ENCODE measurements at places on chromosomes 1 and 21. TPM values are rescaled to one million over a fixed set of nuclear protein-coding genes. Genes with fewer than 3 reads are reported as not detected.

MPZ gene
- 2.3 TPM for total RNA-seq

DNA sequence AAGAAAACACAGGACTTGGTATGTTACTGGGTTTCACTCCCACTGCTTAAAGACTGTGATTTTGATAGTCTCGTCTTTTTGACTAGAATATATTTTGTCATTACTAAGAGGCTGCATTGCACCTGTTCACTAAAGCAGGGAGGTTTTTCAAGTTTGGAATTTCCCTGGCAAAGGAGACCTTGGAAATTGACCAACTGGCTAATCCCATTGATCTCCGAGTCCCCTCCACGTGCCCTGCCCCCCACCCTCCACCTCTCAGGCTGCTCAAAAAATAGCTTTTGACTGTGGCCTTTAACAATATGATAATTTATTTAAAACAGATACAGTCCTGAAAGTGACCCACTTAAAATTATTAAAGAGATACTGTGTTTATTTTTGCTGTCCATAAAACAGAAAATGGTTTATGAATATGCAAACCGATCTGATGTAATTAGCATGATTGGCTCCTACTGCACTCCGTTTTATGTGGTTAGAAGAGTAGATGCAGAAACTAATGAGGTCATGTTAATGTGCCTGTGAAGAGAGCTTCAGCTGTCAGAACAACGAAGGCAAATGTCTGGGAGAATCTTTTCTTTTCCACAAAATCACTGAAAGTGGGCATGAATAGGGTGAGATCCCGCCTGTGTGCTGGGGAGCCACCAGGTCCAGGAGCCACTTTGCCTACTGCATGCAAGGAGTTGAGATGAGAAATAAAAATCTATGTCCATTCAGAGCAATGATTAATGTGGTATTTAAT, 361.5 kb downstream of the RRAGC start:
- H3K27me3 ChIP-seq: peaks cover 9% of the 10 kb centered on the region
- H3K36me3 ChIP-seq: no peaks in the 10 kb centered on the region
- H3K4me3 ChIP-seq: no peak overlapping the region
- DNase-seq: no peak
- no peak overlapping the region for H3K27ac ChIP-seq

FUCA1 gene
- total RNA-seq: 10.4 TPM

S100A1 gene
- total RNA-seq: 1.7 TPM

DNA sequence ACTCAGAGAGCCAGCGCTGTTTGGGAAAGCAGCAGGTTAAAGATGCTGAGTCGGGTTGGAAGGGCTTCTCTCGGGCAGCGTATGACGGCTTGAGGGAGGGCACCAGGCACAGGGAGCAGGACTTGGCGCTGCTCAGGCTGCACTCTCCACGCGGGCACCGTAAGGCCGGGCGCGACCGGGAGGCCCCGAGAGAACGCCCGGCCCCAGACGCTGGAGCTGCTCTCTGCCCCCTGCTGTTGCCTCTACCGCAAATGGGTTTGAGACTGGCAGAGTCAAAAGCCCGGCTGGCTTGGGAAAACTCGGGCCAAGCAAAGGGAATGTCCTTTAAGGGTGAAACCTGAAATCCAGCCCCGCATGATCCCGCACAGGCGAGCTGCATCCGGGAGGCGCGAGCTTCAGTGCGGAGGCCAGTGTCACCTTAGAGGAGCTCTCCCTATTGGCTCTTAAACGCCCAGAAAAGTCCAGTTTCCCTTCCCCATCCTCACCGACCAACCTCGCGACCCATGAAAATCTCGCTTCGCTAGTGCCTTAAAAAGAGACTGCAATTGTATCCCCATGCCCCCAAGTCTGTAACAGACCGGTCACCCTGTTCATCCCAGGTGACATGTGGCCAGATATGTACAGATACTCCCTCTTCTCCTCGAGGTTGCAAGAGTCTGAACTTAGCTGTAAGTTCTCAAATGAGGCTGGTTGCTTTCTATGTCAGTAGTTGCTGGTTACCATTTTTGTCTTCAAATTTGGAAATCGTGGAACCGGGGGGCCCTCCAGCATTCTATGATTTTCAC, 1.1 kb downstream of the PRRX1 start:
- H3K27me3 ChIP-seq: no peaks in the 10 kb centered on the region
- no peaks in the 10 kb centered on the region for H3K36me3 ChIP-seq
- peak overlapping the region; percentile 94 for H3K27ac ChIP-seq
- peak overlapping the region; percentile 91 for H3K4me3 ChIP-seq
- peak; percentile 38 for DNase-seq
- H3K4me1 ChIP-seq: peaks cover 43% of the 10 kb centered on the region

GRCh38 chr1:44030605-44031251, 534 bp downstream of the SLC6A9 start:
- peak overlapping the region; percentile 77 for H3K4me3 ChIP-seq
- DNase-seq: peak; percentile 25
- peaks cover 15% of the 10 kb centered on the region for H3K4me1 ChIP-seq
- no peak overlapping the region for H3K27ac ChIP-seq
- no peaks in the 10 kb centered on the region for H3K27me3 ChIP-seq
- H3K36me3 ChIP-seq: no peaks in the 10 kb centered on the region

DNA sequence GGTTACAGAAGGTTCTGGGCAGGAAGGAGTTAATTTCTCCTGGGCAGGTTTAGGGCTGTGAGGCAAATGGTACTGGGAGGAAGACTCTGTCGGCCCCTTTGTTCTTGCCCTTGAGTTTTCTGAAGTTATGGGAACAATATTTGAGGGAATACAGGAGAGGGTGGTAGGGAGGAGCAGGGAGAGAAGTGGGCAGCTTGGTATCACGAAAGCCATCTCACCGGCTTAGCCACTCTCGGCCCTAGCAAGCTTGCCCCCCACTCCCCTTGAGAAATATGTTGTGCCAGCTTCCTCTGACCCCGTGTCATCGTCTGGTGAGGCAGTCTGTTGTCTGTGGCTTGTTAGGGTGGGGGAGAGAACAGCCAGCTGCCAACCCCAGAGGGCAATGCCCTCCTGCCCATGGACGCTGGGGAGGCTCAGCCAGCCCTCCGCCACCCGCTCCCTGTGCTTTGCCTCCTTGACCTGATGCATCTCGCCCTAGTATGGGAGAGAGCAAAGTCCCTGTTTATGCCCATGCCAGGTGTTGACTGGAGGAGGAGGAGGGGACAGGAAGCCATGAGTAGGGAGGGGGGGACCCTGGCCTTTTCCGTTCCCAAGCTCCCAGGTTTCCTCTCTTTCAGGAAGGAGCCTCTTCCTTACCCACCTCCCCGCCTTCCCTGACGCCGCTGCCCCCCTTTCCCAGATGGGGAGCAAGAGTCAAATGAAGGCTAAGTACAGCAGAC, 1.2 kb downstream of the EFNA1 start:
- peak overlapping the region; percentile 55 for H3K4me3 ChIP-seq
- peaks cover 44% of the 10 kb centered on the region for H3K4me1 ChIP-seq
- peak overlapping the region; percentile 9 for H3K27ac ChIP-seq
- no peak for DNase-seq

NPPA gene
- total RNA-seq: not detected

DNA sequence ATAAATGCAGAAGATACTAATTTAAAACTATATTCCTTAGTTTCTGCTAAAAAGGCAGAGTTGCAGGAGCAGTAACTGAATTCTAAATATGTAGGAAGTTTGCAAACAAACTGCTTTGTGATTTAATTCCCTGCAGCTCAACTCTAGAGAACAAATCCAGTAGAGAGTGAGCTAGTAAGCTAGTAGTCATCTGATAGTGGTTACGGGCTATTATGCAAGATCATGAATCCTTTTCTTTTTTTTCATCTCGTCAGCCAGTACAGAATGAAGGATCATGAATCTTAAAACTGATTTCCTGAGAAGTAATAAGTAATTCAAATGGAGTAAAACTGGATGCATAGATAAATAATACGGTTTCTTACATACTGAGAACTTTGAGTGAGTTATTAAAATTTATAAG, 3.3 kb downstream of the DPH5 start:
- DNase-seq: peak; percentile 55
- peaks cover 4% of the 10 kb centered on the region for H3K4me1 ChIP-seq
- H3K27me3 ChIP-seq: no peaks in the 10 kb centered on the region
- peaks cover 4% of the 10 kb centered on the region for H3K36me3 ChIP-seq

INSRR gene
- total RNA-seq: not detected

USH2A gene
- total RNA-seq: 0.02 TPM

DNA sequence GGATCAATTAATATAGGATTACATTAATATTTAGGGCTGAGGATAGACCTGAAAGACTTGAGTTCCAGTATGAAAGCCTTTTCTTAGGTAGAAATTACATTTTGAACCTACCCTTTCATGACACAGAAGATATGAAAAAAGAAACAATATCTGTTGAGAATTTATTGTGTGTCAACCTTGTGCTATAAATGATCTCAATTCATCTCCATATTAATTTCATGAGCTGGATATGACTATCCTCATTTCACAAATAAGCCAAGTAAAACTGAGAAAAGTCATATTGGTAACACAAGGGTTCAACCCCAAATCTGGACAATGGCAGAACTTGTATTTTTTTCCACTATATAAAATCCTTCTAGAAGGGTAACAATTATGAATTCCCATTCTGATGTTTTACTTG, 120.0 kb downstream of the TRIM33 start:
- peaks cover 4% of the 10 kb centered on the region for H3K36me3 ChIP-seq
- H3K27ac ChIP-seq: no peak overlapping the region
- H3K4me1 ChIP-seq: no peaks in the 10 kb centered on the region

- H3K36me3 ChIP-seq: no peaks in the 10 kb centered on the region
- DNase-seq: no peak
- no peaks in the 10 kb centered on the region for H3K27me3 ChIP-seq
- no peaks in the 10 kb centered on the region for H3K4me1 ChIP-seq
- H3K4me3 ChIP-seq: no peak overlapping the region
Measured at GRCh38 chr1:221343136-221343535, 398.8 kb downstream of the DUSP10 start.

DNA sequence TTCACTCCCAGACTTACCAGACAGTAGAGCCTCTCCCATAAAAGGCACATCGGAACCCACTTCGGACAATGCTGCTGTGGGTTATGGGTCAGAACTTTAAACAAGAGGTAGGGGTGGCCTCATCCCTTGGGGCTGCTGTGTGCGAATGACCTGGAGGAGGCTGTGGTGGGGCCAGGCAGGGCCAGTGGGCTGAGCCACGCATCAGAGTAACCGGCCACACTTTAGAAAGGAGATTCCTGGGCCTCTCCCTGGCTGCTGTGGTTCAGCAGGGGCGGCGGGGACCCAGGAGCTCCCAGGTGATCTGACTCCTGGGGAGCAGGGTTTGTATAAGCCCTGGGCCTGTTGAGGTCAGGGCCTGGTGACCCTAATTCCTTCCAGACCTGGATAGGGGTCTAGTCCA, 110.2 kb upstream of the C1orf174 start:
- H3K4me3 ChIP-seq: no peak overlapping the region
- H3K4me1 ChIP-seq: no peaks in the 10 kb centered on the region
- no peak for DNase-seq
- no peaks in the 10 kb centered on the region for H3K36me3 ChIP-seq
- H3K27me3 ChIP-seq: no peaks in the 10 kb centered on the region
- no peak overlapping the region for H3K27ac ChIP-seq

DNA sequence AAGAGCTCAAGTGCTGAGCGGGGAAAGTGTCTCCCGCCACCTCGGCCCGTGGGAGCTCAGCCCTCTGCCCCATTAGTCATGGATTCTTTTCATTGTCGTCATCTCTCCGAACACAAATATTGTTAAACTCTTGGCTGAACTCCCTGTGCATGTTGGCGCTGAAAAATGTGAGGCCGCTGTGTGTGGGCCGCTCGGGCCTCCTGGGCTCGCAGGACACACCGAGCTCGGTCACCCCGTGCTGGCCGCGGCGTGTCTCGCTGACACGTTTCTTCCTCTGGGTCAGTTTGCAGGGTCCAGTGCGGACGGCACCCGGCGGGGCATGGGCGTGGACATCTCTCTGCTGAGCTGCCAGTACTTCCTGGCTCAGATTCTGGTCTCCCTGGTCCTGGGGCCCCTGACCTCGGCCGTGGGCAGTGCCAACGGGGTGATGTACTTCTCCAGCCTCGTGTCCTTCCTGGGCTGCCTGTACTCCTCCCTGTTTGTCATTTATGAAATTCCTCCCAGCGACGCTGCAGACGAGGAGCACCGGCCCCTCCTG, 25.6 kb downstream of the SLC45A1 start:
- H3K36me3 ChIP-seq: no peaks in the 10 kb centered on the region
- peak overlapping the region; percentile 77 for H3K27ac ChIP-seq
- H3K4me3 ChIP-seq: peak overlapping the region; percentile 40
- H3K27me3 ChIP-seq: peaks cover 4% of the 10 kb centered on the region
- DNase-seq: peak; percentile 95
- H3K4me1 ChIP-seq: peaks cover 14% of the 10 kb centered on the region

S100A8 gene
- not detected for total RNA-seq

GRCh38 chr21:35020902-35021301, 28.2 kb downstream of the RUNX1 start:
- no peak overlapping the region for H3K4me3 ChIP-seq
- no peaks in the 10 kb centered on the region for H3K27me3 ChIP-seq
- H3K36me3 ChIP-seq: no peaks in the 10 kb centered on the region
- DNase-seq: no peak
- H3K4me1 ChIP-seq: peaks cover 2% of the 10 kb centered on the region

ASTN1 gene
- total RNA-seq: 0.41 TPM

- no peaks in the 10 kb centered on the region for H3K36me3 ChIP-seq
- no peak overlapping the region for H3K4me3 ChIP-seq
- no peak overlapping the region for H3K27ac ChIP-seq
- DNase-seq: no peak
- peaks cover 17% of the 10 kb centered on the region for H3K4me1 ChIP-seq
Measured at GRCh38 chr21:33392284-33392985, 10.8 kb upstream of the IFNGR2 start.

OMA1 gene
- total RNA-seq: 5.1 TPM

DNA sequence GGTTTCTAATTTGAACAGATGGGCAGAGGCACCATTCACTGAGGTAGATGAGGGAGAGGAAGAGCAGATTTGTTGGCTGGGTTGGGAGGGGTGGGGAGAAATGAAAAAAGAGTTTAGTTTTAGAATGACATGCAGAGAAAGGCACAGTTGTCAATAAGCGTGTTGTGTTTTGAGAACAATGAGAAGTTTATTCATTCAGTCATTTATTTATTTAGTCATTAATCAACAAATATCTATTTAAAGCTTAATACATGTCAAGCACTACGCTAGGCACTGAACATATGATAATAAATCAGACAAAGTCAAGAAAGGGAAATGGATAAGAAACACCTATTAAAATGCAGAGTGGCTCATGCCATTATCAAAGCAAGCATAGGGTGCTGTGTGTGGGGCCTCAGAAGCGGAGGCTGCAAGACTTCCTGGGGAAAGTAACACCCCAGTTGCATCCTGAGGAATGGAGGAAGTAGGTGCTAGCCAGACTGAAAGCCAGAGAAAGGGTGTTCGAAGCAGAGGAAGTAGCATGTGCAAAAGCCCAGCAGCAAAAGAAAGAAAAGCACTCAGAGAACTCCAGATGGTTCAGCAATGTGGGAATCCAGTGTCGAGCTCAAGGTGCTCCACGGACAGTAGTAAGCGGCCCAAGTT, 114.1 kb downstream of the RNF220 start:
- no peaks in the 10 kb centered on the region for H3K36me3 ChIP-seq
- H3K27ac ChIP-seq: no peak overlapping the region
- no peak for DNase-seq

- H3K36me3 ChIP-seq: no peaks in the 10 kb centered on the region
- H3K4me3 ChIP-seq: no peak overlapping the region
- H3K27me3 ChIP-seq: no peaks in the 10 kb centered on the region
- DNase-seq: peak; percentile 99
Measured at GRCh38 chr1:8077120-8077573, 51.0 kb upstream of the ERRFI1 start.

Data from astrocyte (in vitro differentiated cells and primary cell).